IPS-NIHi11 (cell line): ENCODE measurements at places on chromosomes 1 and 21.

GRCh38 chr1:117051224-117052064 lies 8.7 kb upstream of the TTF2 start:
- no peak for DNase-seq

- DNase-seq: no peak
Measured at GRCh38 chr1:170732252-170732588, 68.3 kb downstream of the PRRX1 start.

DNA sequence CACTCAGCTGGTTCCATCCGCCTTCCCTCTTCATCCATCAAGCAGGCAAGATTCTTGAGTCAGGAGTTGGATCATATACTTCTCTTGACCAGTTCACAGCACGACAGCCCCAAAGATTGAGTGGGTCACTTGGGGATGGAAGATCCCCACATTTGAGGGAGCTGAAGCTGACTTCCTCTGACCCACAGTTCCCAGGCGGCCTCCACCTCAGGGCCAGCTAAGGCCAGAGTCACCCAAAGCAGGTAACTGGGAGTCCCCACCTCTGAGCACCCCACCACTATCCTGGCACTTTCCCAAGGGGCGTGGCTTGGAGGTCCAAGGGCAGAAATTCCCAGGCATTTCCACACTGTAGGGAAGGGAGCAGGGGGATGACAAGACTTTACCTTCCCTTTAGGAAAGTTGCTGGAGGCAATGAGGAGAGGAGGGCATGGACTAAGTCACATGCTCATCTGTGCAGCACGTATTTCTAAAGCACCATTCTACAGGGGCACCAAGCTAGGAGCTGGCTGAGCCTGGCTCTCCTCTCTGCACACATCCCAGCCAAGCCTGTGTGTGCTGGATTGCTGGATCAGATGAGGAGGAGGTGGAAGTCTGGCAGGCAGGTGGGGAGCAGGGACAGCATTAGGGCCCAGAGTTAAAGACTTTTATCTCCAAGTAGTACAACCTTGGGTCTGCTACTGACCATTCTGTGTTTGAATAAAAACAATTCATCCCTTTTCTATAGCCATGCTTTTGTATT lies 1.3 kb upstream of the RD3 start:
- DNase-seq: no peak

DNA sequence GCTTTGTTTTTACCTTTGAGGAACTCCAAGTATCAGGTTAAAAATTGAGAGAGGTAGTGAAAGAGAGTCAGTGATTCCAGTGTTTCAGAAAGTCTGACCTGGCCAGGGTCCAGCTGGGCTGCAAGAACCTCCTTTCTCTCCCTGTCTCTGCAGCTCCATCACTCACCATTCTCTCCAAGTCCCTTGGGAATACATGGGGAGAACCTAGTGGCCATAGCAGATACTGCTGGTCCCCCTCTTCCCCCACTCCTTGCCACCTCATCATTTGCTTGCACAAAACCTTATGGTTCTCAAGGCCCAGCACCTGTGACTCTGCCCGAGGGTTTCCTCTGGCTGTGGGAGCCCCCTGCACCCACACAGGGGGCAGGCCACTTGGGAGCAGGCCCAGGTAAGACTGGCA lies 279.5 kb downstream of the KIF26B start:
- peak; percentile 32 for DNase-seq

DNA sequence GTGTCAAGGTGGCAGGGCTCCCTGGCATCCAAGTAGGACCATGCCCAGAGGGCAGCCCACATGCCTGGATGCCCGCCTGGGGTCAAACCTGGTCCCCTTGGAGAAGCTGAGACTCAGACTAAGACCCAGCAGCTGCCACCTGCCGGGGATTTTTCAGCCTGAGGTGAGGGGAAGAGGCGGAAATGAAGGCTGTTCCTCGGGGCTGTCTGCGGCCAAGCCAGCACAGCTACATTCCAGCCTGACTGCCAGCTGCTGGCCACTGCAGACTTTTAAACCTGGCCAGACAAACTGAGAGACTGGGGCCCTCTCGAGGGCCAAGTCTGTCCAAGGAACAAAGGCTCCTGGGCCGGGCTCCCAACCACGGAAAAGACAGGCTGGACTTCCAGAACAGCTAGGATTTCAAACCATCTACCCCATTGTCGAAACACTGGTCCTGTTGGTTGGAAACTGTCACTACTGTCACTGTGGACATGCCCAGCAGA lies 21.9 kb upstream of the PLEKHG5 start:
- no peak for DNase-seq

- no peak for DNase-seq
Measured at GRCh38 chr1:6603915-6604558, 1.4 kb upstream of the KLHL21 start.

DNA sequence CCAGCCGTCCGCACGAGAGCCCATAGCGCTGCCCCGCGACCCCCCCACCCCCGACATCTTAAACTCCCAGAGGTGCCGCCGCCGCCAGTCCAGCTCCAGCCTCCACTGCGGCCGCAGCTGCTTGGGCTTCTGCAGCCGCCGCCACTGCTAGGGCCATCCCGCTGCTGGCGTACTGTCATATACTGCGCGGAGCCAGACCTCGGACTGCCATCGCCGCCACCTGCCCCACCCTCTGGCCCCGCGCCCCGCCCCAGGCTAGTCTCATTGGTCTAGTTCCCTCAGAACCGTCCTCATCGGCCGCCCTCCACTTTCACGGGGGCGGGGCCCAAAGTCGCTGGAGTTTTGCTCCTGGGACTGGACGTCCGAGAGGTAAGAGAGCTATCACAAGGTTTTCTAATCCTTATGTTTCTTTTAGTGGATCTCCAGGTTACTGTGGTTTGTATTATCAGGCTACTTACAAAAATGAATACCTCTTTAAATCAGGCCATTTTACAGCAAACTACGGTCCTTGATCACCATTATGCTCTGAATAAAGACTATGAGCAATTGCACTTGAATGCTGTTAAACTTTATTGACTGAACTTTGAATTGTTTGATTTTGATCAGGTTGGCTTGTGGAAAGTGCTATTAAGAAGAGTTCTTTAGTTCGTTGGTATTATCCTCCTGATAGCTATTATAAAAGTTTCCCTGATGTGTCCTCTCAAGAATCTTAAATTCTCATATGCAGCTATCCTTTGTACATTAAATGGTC lies 2.8 kb upstream of the CD1D start:
- DNase-seq: peak; percentile 87

- DNase-seq: no peak
Measured at GRCh38 chr1:119954476-119955422, 58.4 kb upstream of the ADAM30 start.

DNA sequence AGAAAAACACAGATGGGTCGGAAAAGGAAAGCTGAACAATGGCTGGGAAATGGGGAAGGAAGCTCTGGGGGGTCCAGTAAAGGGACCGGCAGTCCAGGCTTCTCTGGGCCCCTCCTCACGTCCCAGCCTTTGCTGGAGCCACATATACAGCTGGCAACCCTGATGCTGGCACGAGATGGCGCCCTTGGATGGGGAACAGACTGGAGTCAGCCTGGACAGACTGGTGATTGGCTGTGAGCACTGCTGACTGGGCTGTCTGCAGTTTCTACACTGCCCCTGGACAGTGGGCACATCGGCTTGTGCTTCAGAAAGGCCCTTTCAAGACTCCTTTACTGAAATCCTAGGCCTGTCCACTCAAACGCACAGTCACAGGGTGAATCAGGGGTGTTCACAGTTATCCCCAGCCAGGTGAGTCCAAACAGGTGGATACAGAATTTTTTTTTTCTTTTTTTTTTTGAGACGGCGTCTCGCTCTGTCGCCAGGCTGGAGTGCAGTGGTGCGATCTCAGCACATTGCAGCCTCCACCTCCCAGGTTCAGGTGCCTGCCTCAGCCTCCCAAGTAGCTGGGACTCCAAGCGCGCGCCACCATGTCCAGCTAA lies 31.1 kb upstream of the ZBTB40 start:
- DNase-seq: peak; percentile 90

- no peak for DNase-seq
Measured at GRCh38 chr1:157292302-157292701, 154.1 kb upstream of the ETV3 start.

- DNase-seq: no peak
Measured at GRCh38 chr1:30039354-30040080, 683.9 kb downstream of the MATN1 start.

GRCh38 chr1:102105931-102106550 lies 109.3 kb upstream of the OLFM3 start:
- no peak for DNase-seq

DNA sequence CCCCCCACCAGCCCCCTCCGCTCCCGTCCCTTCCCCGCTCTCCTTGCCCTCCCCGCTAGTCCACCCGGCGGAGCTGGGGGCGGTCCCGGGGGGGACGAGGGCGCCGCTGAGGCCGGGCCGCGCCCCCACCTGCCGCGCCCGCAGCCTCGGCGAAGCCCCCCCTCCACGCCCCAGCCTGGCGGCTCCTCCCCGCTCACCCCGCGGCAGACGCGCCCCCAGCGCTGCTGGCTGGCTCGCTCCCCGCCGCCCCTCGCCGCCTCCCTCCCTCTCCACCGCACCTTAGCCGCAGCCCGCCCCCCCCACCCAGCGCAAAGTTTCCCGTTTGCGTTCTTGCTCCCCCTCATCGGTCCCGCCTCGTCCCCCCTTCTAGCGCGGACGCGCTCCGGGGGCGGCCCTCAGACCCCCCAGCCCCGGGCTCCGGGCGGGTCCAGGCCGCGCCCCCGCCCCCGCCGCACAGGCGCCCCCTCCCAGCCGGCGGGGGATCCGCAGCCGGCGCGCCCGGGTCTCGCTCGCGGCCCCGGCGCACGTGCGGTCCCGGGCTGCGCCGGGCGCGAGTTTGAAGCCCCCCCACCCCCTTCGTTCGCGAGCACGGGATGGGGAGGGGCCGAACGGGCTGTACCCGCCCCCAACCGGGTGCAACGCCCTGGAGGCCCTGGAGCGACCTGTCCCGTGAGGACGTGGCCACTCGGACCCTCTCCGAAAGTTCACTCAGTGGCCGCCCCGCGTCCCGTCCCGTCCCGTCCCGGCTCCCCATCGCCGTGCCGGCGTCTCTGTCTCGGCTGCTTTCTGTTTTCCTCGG lies 623 bp downstream of the PTPRF start:
- peak; percentile 83 for DNase-seq

- no peak for DNase-seq
Measured at GRCh38 chr1:28759257-28759656, 22.5 kb downstream of the YTHDF2 start.

- DNase-seq: no peak
Measured at GRCh38 chr21:22842875-22843274, 1844.7 kb downstream of the NCAM2 start.

- no peak for DNase-seq
Measured at GRCh38 chr21:43027846-43028731, 47.5 kb downstream of the CBS start.

- no peak for DNase-seq
Measured at GRCh38 chr21:34550182-34550799, 38.3 kb upstream of the KCNE1 start.

GRCh38 chr1:71053758-71054157 lies 6.1 kb upstream of the PTGER3 start:
- no peak for DNase-seq

DNA sequence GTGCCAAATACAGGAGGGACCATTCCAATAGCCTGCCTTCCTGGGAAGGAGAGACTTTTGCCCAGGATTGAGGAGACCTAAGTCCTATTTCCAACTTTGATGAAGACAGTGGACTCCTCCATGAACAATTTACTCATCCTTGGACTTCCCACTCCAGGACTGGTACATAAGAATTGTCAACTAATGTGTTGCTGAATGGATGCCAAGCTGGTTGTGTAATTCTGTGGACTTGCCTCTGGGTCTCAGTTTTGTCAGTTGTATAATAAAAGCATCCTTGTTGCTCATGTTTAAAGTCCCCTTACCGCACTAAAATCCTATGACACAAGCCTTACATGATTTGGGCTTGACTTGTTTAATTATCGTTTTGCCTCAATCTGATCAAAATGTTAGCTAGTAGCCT lies 13.2 kb upstream of the ZP4 start:
- no peak for DNase-seq

DNA sequence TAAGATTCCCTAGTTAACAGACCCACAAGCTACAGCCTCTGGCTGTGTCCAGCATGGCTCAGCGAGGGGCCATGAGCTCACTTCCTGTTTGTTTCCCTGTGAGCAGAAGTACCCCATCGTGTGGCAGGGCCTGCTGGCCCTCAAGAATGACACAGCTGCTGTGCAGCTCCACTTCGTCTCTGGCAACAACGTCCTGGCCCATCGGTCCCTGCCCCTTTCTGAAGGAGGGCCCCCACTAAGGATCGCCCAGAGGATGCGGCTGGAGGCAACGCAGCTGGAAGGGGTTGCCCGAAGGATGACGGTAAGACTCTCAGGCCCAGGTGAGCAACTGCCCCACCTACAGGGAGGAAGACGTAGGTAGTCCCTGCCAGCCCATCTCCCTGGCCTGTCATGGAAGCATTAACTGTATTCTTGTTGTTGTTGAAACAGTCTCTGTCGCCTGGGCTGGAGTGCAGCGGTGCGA lies 38.2 kb downstream of the ZBTB17 start:
- peak; percentile 67 for DNase-seq

DNA sequence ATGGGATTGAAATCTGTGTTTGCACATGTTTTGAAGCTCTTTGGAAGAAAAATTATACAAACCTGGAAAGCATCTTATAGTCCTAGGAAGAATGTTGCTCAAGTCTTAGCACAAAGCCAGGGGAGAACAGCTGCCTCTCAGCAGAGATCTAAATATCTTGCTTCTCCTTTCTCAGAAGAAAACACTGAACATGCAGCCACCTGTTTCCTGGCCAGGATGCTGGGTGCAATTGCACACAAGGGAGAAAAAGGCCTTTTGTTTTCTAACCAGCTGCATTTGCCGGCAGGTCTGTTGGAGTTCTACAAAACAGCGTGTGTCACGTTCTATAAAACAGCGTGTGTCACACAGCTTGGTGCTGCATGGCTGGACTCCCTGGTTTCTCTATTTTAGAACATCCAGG lies 259.6 kb upstream of the PLD5 start:
- no peak for DNase-seq

DNA sequence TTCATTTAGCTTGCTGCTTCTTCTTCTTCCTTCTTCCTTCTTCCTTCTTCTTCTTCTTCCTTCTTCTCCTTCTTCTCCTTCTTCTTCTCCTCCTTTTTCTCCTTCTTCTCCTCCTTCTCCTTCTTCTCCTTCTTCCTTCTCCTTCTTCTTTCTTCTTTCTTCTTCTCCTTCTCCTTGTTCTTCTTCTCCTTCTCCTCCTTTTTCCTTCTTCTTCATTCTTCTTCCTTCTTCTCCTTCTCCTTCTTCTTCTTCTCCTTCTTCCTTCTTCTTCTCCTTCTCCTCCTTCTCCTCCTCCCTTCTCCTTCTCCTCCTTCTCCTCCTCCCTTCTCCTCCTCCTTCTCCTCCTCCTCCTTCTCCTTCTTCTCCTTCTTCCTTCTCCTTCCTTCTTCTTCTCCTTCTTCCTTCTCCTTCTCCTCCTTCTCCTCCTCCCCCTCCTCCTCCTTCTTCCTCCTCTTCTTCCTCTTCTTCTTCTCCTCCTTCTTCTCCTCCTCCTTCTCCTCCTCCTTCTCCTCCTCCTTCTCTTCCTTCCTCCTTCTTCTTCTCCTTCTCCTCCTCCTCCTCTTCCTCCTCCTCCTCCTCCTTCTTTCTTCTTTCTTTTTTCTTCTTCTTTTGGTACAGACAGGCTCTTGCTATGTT lies 110.1 kb downstream of the ST3GAL3 start:
- no peak for DNase-seq
